ENCODE measurements at places on chromosomes 6 and 20.

GRCh38 chr6:26252077-26252472, 112.9 kb upstream of the BTN3A2 start:
- no peak for DNase-seq

GRCh38 chr6:54579011-54579410, 267.6 kb upstream of the FAM83B start:
- no peak for DNase-seq

GRCh38 chr6:137541534-137542063, 47.4 kb upstream of the OLIG3 start:
- no peak for DNase-seq

DNA sequence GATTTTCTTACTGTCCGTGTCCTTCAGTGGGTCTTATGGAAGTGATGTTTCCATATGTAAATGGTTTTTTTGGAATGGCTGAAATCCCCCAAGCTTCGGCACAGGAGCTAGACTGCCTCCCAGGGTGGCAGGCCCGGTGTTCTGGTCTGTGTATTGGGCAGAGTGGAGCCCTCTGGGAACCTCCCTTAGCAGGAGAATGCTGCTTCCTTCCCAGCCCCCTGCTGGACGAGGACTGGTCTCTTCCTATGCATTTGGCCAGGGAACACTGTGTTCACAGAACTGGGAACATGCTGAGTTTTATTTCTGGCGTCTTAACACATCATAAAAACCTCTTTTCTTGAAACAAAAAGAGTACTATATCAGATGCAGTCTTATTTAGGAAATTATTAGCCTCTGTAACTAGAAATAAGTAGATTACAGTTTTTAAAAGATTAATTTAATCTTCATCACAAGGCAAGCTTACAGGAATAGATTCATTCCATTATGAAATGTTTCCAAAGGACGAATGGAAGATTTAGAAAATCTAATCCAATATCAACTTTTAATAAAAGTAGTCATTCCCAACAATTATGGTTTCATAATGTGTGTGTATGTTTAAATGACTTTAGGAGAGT, 56.6 kb downstream of the SYTL3 start:
- DNase-seq = no peak

DNA sequence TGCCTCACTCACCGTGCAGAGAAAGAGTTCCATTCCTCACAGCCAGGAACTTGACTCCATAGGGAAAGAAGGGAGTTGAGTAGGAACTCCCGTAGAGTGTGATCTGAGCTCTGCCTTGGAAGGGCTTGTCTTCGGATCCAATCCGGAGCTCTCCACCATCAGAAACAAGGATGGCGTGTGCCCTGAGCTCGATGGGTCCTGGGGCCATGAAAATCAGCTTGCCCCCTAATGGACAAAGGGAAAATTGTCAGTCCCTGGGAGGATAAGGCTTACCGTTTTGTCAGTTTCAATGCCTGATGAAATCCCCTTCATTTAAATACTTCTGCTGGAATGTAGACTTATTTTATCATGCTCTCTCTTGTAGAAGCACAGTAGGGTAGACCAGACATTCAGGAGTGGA, 153.3 kb downstream of the PKHD1 start:
- no peak for DNase-seq

DNA sequence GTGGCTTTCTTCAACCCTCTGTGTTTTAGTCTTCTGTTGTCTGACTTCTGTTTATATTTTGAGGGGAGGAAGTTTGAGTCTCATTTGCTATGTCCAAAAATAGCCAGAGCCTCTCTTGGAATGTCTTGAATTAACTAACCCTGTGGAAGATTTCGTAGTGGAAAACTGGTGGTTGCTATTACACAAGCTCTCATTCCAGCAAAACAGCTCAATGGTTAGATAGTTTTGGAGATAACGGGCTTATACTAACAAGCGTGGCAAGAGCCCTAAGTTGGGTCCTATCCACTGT, 1.6 kb downstream of the CCN2 start:
- DNase-seq = no peak

- no peak for DNase-seq
These were observed 433.2 kb upstream of the SPTLC3 start for GRCh38 chr20:12575352-12576095.
